ENCODE measurements at places on chromosomes 1 and 21.
A peak's percentile ranks its signal among the peaks of the same experiment; 100 is the strongest.

DNA sequence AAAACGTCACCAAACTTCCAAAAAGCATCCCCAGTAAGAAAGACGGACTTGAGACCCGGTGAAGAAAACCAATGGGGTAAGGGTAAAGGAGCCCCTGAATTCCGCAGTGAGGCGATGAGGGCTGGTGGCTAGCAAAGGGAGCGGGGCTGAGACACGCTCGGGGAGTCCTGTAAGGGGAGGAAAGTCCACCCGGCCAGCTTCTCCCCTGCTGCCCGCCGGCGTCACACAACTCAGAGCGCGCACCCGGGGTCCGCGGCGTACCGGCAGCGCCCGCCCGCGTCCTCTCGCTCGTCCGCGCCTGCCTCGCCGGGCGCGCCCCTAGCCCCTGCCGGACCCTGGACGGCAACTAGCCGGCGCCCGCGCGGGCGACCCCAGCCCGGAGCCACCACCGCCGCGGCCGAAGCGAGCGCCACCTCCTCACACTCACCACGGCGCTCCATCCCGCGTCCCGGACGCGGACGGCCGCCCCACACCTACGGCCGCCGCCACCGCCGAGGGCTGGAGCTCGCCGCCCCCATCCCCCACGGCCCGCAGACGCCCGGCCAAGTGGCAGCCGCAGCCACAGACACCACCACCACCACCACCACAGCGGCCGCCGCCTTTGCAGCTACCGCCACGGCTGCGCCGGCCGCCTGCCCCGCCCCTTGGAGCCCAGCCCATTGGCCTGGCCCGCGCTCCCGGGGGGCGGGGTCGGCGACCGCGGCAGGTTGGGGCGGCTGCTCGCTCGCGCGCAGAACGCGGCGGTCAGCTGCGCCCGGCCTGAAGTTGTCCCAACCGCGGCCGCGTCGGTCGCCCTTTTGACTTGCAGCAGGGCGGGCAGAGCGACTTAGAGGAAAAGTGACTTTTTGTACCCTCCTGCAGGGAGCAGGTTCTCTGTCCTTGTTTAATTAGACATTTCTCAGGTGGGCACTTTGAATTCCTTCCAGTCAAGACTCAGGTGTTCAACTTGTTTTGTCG lies 10.0 kb upstream of the ARHGAP29 start:
- DNase-seq, result no peak

- DNase-seq, result no peak
These were observed 33.0 kb downstream of the PDE4B start for GRCh38 chr1:65825741-65826140.

DNA sequence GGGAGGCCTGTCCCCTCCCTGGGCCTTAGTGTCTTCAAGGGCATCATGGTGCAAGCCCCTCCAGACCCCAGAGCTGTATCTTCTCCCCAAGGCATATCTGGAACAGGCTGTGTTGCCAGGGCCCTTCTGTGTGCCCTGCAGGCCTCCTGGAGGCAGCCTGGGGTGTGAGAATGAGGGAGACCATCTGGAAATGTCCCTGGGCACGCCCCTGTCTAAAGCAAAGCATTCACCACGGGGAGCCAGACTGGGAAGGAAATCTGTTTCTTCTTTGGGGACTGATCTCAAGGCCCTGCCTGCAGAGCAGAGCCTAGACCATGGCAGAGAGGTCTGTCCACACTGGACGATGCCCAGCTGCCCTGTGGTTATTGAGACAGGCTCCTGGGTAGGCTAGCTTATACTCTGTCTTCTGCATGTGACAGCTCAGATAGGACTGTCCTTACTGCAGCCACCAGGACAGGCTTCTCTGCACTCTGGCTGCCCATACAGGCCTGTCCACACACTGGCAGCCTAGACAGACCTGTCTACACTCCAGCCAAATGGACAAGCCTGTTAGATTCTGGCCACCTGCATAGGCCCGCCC lies 24.6 kb downstream of the PODN start:
- DNase-seq, result no peak

DNA sequence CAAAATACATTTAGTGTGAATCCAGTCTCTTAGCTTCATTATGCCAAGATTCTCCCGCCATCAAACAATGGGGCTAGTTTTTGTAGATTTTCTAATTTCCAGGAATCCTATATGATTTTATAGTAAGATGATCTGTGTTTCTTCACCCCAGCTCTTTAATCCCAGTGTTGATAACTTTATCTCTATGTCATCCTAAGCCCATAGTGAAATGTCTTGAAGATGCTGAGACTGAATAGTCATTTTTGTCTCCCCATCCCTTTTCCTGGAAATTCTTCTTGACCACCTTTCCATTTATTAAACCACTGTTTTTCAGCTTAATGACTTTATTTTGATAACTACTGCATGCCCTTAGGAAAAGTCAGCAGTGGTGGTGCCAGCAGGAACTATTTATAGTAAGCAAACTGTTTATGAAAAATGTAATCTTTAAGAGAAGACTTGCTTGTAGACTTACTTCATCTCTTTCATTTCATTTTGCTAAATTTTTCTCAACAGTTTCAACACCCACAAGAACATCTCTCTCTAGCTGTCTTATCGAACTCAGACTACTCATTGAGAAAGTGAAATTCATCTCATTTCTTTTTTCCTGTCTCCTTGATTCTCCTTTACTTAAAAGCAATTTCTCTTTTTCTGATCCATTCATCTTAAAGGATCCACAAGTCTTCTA lies 116.6 kb downstream of the NTMT2 start:
- no peak for DNase-seq

GRCh38 chr1:207999972-208000371 lies 89.0 kb upstream of the CD34 start:
- no peak for DNase-seq

DNA sequence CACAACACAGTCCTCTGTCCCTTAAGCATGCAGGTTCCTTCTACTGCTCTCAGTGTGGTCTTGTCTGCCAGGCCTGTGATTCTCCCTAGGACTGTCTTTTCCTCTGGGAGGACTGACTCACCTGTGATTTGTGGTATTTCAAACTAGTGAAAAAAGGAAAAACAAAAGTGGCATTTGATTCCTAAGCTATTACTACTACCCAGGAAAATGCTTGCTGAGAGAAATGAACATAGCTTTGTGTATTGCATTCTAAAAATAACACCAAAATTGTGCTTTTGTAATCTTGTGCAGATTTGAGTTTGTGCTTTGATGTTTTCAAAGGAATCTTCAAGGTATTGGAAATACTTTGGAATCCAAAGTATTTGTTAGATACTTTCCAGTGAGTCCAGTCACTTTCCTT lies 57.0 kb downstream of the GPR161 start:
- DNase-seq, result no peak

- DNase-seq, result no peak
These were observed 6.6 kb downstream of the PLEKHN1 start for GRCh38 chr1:972726-973458.

- no peak for DNase-seq
These were observed 11.7 kb downstream of the C1orf216 start for GRCh38 chr1:35706846-35707600.

DNA sequence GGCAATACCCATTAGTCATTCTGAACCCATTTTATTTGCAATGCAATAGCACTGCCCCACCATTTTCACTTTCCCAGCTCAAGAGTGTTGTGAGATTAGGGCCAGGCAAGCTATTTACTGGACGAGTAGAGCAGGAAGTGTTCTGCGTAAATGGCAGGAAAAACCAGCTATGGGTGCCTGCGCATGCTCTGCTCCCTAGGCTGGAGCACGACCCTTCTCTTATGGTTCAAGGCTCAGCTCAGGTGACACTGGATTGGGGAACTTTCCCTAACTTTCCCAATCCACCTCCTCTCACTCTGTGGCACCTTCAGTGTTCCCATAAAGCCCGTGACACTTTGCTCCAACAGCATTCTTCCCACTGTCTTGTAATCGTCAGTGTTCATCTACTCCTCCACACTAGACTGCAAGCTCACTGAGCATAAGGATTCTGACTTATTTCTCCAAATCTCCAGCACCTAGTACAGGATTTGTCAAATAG lies 3.6 kb upstream of the MAN1A2 start:
- DNase-seq, result no peak

DNA sequence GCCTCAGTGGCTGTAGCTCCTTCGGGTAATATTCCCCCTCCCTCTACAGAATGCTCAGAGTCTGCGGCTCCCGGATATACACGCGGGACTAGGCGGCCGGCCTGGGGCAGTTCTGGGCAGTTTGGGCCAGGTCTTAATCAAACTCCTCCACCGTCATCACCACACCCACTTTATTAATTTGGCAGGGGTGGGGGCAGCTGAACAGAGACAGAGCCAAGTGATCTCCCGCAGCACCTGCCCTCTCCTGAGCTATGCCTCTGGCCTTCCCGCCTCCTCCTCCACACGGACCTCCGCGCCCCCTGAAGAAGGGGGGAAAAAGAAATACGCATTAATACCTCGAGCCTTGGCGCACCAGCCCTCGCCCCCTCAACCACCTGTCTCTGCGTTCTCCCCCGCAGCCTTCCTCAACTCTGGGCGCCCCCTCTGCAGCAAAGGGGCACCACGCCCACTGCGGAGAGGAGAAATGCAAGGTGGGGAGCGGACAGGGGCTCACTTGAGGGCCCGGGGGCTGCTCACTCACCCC lies 42.6 kb downstream of the CD34 start:
- DNase-seq, result no peak

GRCh38 chr1:66733348-66734017 lies 18.8 kb upstream of the DYNLT5 start:
- no peak for DNase-seq

- DNase-seq, result no peak
These were observed 38.6 kb downstream of the PAPPA2 start for GRCh38 chr1:176501599-176501998.

- DNase-seq, result no peak
These were observed 18.3 kb upstream of the PLEKHA6 start for GRCh38 chr1:204377800-204378668.

DNA sequence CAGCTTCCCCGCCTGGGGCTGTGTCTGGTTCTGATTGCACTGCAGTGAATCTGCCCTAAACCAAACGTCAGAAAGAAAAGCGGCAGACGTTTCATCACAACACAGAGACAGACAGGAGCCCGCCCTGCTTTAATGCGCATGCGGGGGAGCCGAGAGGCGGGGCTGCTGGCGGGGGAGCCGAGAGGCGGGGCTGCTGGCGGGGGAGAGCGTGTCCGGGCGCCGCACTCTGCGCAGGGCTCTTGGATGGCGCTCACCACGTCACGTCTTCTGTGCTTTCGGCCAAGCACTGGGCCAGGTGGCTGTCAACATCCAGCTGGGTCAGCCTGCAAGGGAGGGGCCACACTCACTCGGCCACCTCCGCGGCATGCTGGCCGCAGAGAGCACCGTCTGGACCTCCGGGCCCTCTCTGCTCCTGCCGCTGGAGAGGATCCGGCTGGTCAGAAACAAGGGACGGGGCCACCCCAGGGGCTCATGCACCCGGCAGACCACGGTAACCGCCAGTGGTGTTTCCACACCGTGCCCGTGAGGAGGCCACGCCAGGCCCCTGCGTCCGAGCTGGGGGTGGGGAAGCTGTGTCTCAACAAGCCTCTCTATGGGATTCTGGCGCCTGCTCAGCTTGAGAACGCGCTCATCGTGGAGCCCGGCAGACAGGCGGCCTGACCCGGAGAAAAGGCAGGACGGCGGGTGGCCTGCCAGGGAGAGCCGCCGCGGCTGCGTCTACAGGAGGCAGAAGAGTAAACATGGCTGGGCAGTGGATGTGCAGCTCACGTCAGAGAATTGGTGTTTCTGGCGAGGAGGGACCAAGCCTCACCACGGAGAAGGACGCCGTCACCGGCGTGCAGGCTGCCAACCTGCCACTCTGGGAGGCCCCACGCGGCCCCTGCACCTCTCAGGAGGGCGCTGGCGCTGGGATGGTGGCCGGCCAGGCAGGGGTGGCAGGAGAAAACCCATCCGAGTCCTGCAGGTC lies 4.8 kb downstream of the FAAP20 start:
- peak; percentile 86 for DNase-seq

GRCh38 chr1:113978863-113979702 lies at the start of gene OLFML3:
OLFML3 (plus strand) TSS chr1:113979474; CDS start chr1:113979517, 43 bp downstream.
- DNase-seq, result no peak

DNA sequence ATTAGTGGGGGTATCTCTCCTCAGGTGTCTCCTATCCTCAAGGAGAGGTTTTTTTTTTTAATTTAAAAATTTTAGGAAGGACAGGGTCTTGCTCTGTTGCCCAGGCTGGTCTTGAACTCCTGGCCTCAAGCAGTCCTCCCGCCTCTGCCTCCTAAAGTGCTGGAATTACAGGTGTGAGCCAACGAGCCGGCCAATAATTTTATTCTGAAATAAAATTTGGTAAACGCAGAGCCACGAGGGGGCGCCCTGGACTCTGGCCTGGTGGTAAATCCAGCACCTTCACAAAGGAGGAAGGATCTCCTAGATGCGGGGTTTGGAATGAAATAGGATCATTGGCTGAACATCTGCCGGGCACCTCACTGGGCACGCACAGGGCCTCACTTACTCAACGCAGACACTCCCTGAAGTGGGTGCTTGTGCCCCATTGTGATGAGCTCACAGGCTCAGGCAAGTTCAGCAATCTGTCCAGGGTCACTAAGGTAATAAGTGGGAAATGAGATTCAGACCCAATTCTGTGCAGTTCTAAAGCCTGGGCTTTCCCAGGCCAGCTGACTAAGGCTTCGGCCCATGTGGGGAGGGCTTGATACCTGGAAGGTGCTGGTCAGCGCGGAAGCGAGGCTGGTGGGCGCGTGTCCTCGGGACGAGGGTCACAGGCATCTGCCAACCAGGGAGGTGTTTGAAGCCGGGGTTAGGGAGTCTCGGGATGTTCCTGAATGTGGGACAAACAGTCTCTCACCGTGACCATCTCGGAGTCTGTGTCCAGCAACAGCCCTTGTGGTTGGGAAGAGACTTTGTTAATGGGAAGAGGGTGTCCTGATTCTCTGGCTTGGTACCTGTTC lies 32.7 kb upstream of the ETV3 start:
- no peak for DNase-seq

DNA sequence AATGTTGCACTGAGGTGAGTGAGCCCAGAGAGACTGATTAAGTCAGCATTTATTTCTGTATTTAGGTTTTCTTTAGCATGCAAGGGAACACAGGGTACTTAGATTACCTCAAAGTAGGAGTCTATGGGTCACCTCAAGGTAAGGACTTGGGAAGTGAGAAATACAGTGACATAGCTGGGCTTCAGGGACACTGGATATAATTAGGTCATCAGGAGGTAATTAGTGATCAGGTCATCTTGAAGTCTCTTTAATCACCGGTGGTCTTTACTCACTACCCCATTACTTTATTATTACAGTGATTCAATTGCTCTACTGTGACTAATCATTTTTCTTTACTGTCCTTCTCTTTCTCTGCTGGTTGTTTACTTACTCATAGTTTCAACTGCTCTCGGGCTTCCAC lies 59.9 kb upstream of the KCNK1 start:
- DNase-seq, result no peak

- no peak for DNase-seq
These were observed 829.2 kb upstream of the ADAMTS5 start for GRCh38 chr21:27796106-27796505.

DNA sequence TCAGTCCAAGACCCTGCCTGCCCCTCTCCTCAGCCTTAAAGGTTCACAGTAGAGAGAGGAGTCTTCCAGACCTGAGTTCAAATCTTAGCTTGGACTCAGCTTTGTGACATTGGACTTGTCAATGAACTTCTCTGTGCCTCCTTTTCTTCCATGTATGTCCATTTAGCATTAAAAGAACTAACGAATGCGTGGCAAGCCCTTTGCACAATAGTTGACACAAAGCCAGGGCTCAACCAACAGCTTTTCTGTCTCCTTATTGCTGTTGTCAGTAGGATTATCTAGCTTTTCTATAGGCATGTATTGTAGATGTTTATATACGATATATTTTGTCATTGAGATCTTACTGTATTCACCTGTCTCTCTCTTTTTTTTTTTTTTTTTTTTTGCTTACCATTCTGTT lies 450.8 kb downstream of the PTPRU start:
- DNase-seq, result no peak

Measured in stimulated activated CD4-positive, alpha-beta T cell treated with anti-CD3 and anti-CD28 coated beads, TNF-alpha, amount 100 ng/mL, for 1 hour (primary cell).